MG63 (cell line): ENCODE measurements at places on chromosomes 7 and 10. TPM values are rescaled to one million over a fixed set of nuclear protein-coding genes. Genes with fewer than 3 reads are reported as not detected.

- DNase-seq, result peak; percentile 78
These were observed 98.3 kb downstream of the TMEM130 start for GRCh38 chr7:98771519-98771918.

GRCh38 chr10:48507933-48508790, 96.7 kb downstream of the ARHGAP22 start:
- peak; percentile 44 for DNase-seq

The OR2A5 gene
- not detected in 2 replicates for total RNA-seq

The ACHE gene
- not detected in 2 replicates for total RNA-seq

The TDRD1 gene
- not detected in 2 replicates for total RNA-seq

DNA sequence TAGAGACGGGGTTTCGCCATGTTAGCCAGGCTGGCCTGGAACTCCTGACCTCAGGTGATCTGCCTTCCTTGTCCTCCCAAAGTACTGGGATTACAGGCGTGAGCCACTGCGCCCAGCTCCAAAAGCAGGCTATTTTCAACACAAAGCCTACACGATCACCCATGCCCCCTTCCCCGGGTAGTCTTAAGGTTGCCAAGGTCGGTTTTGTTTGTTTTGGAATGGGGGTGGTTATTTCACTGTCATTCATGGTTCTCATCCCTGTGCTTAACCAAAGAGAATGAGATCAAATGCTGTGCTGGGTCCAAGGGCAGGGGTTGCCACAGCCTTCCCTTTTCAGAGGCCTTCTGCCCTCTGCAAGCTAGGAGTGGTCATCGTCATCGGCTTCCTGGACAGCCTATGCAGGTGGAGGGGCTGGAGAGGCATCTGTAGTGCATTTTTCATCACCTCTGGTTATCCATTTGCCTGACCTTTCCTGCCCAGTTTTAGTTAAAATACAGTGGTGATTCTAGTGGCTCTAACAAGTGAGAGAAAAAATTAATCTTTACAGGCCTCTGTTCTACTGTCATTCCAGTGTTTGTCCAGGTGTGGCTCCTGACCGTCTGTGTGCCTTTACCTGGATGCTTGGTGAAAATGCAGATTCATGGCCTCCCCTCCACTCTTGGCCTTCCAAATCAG, 11.4 kb downstream of the BLVRA start:
- DNase-seq, result no peak

DNA sequence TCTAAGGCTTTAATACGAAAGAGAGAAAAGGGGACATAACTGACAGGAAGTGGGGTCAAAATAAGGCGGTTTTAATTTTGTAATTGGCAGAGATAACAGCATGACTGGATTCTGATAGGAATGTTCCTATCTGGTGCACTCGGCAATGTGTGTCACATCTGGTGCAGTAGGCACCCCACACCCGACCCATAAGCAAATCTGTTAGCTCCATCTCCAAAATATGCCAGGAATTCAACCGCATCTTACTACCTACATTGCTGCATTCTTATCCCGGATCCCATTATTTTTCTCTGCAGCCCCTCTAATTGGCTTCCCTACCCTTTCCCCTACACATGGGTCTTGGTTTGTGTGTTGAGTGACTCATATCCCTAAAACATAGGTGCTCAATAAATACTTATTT, 19.1 kb upstream of the GALNT11 start:
- DNase-seq, result no peak

- DNase-seq, result no peak
These were observed 31.9 kb downstream of the SCRN1 start for GRCh38 chr7:29957521-29958310.

DNA sequence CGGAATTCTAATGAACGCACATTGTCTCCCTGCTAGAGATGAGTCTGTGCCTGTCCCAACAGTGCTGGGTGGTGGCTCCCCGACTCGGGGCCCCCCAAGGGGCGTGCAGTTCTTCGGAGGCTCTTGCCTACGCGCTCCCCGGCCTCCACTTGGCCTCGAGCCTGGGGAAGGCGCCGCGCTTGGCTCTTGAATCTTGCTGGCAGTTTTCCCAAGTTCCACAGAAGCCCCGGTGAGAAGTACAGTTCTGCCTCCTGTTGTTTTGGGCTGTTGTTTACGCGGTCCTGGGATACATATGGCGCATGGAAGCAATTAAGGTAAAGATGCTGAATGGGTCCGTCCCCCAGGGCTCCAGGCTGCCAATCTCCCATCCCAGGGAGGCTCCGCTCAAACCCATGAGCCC, 32.6 kb upstream of the UNCX start:
- no peak for DNase-seq

DNA sequence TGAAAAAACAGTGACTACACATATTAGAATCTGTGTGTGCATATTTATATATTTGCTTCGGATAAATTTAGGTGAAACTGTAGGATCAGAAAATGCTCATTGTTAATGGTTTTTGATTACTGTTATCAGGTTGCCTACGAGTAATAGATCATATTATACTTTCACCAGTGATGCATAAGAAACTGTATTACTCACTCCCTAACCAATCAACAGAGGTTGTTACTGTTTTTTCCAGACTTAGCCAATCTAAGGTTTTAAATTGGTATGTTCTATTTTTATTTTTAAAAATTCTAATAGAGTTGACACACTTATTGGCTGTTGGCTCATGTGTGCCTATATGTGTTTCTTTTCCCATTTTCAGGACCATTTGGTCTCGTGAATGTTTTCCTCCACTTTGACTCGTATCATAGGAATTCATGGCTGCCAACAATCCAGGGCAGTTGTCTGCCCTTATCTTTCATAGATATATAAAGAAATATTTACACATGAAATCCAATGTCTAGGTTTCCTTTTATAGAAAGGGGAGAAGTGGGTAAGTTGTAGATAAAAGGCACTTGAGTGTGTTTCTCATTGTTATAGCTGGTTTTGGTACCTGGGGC, 59.2 kb downstream of the ANLN start:
- DNase-seq, result no peak

DNA sequence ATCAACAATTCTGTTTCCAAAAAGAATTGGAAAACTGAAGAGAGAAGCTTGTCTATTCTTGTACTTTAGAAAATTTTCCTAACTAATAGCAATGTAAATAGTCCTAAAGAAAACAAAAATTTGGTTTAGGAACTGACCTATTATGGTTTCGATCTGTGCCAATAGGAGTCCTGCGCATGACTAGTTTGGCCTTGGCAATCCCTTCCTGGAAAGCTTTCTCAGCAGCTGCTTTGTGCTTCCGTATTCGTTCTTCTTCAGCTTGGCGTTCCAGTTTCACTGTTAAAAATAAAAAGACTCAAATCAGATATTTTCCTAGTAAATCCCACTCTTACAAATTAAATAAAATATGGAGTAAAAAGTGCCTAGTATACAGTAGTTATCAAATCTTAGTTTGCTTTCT, 36.6 kb downstream of the FZD9 start:
- DNase-seq, result no peak

The NAT16 gene
- total RNA-seq, result not detected in 2 replicates

DNA sequence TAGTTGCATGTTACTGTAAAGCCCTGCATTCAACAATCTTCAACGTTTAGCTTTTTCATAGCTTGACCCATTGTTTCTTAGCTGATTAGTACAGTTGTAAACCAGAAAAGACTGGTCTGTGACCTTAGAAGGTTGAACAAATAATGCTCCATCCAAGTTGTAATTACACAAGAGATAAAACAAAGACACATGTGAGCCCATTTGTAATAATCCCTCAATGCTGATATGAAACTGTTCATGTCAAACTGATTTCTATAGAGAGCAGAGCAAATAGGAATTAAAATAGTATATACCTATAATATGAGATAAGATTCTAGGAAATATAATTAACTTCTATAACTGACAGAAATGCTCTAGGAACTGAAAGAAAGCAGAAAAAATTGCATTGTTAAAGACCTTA, 94.7 kb upstream of the SLC25A13 start:
- DNase-seq, result no peak

The LIPK gene
- total RNA-seq, result not detected in 2 replicates

GRCh38 chr10:82162549-82163195, 287.7 kb downstream of the NRG3 start:
- no peak for DNase-seq

GRCh38 chr7:28762651-28763050, 195.5 kb downstream of the TRIL start:
- no peak for DNase-seq

The MPLKIP gene
- 20.8 and 32.8 TPM in 2 replicates for total RNA-seq

The NME8 gene
- total RNA-seq, result not detected in 2 replicates

DNA sequence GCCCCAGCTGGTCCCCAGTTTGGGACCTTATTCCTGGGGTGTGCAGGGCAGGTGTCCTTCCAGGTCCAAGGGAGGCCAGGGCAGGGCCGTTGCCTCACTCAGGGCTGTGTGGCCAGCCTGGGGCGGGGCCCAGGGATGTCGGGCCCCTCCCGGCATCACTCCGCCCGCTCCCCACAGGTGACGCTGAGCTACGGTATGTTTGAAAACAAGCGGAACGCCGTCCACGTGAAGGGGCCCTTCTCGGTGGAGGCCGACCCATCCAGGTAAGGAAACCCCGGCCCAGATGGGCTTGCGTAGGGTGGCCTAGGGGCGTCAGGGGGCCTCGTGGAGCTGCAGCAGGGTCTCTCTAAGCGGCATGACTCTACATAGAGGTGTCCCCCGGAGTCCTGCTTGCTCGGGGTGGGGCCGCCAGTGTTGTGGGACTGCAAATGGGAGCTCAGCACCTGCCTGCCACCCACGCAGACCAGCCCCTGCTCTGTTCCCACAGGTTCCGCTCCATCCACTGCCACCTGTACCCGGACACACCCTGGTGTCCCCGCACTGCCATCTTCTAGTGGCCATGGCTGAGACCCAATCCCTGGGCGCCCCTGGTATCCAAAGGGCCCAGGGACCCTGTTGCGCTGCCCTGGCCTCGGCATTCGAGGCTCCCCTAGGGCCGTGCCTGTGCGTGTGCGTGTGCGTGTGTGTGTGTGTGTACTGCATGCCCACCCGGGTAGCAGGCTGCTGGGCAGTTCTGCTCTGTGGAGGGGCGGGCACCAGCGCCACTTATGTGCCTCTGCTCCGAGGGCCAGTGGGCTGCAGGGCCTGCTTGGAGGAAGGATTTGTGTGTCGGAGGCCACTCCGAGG, 7.3 kb downstream of the LFNG start:
- DNase-seq, result no peak

DNA sequence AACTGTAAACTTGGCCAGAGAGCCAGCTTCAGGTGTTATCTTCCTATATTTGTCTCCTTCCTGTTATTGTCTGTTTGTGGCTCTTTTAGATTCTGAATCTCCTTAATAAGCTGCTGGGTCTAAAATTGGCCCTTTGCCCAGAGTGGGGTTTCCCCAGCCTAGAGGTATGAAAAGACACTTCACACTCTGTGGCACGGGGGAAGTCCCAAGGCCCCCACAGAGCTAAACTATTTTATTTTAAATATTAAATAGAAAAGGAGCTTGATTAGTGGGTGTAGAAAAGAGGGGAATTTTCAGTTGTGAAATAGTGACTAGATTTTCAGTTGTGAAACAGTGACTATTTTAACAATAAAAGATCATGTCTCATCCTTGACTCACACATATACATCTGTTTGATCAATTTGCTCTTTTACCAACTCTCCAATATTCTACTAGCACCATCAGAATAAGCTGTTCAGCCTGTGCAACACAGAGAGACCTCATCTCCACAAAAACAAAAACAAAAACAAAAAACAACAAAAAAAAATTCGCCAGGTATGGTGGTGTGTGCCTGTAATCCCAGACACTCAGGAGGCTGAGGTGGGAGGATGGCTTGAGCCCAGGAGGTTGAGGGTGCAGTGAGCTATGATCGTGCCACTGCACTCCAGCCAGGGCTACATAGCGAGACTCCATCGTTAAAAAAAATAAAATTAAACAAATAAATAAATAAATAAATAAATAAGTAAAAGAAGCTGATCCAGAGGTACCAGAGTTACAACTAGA, 24.9 kb upstream of the ADO start:
- no peak for DNase-seq

DNA sequence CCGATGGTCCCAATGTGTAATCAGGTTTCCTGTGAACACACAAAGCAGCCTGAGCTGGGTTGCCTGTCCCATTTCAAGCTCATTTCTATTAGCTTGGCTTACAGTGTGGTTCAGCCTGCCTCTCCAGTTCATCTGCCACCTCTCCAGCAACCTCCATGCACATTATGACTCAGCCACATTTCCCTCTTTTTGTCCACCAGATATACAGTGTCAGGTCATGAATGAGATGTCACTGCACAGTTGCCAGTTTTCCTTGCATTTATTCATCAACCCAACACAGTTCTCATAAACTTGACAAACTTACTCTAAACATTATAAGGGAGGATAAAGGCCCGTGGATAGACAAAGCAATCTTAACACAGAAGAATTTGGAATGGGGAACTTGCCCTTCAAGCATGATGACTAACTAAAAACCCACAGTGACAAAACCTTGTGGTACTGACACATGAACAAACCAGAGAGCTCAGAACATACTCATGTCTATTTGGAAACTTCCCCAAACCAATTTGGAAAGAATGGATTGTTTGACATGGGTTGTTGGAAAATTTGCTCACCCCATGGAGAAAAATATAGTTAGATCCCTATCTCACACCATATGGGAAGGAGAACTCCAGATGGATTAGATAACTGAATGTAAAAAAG, 2.5 kb upstream of the CFAP58 start:
- DNase-seq, result no peak

The CALCR gene
- total RNA-seq, result not detected in 2 replicates

GRCh38 chr10:17134737-17135260, 5.2 kb upstream of the CUBN start:
- DNase-seq, result no peak

- no peak for DNase-seq
These were observed 4.3 kb downstream of the NCOA4 start for GRCh38 chr10:46026106-46026505.

The OR6V1 gene
- total RNA-seq, result not detected in 2 replicates

The CC2D2B gene
- total RNA-seq, result 0.46 TPM in 1 of 2 replicates, not detected in the other

GRCh38 chr10:89392974-89393373, 551 bp downstream of the IFIT1 start:
- DNase-seq, result peak; percentile 7

The CALHM1 gene
- total RNA-seq, result not detected in 2 replicates
